ENCODE measurements at places on chromosomes 1 and 21. TPM values are rescaled to one million over a fixed set of nuclear protein-coding genes. Genes with fewer than 3 reads are reported as not detected.

The SAMD13 gene
- total RNA-seq, result 0.94 TPM

The OXCT2 gene
- 0.09 TPM for total RNA-seq

The ZNF695 gene
- 1.1 TPM for total RNA-seq

The CHAF1B gene
- total RNA-seq, result 0.60 TPM

The OLIG1 gene
- not detected for total RNA-seq

The NOTCH2 gene
- 125 TPM for total RNA-seq

The GSTM1 gene
- total RNA-seq, result not detected

The CFHR3 gene
- not detected for total RNA-seq

The PATJ gene
- 6.8 TPM for total RNA-seq

The RIIAD1 gene
- total RNA-seq, result not detected

The SLC45A3 gene
- 0.94 TPM for total RNA-seq

The ASPM gene
- total RNA-seq, result 1.1 TPM

The HDGF gene
- total RNA-seq, result 98.5 TPM

The SPATC1L gene
- total RNA-seq, result 9.3 TPM

The PRDM16 gene
- total RNA-seq, result 0.79 TPM

The ADGRL2 gene
- total RNA-seq, result 81.5 TPM

The HSPB7 gene
- total RNA-seq, result 2.9 TPM

The TMEM51 gene
- total RNA-seq, result 2.8 TPM

The C8A gene
- total RNA-seq, result not detected

The RBBP5 gene
- total RNA-seq, result 13.7 TPM

The SLAMF1 gene
- not detected for total RNA-seq
